ENCODE measurements at places on chromosomes 5 and 9.

- no peak for DNase-seq
These were observed 36.9 kb downstream of the ACTBL2 start for GRCh38 chr5:57445705-57446037.

DNA sequence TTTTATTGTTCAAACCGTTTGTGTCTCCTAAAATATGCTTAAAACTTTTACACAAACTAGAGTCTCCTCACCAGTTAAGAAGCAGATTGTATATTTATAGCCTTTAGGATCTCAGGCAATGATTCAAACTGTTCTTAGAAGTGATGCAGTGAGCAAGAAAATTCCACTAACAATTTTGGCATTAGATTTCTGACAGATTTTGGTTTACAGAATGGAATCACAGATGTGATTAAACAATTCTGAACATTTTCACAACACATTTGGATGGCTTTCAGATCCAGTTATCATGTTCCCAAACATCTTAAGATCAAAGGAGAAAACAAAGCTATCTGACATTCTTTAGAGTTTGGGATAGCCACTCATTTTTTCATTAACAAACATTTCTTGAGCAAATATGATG lies 181.7 kb upstream of the RIOK2 start:
- DNase-seq = no peak

DNA sequence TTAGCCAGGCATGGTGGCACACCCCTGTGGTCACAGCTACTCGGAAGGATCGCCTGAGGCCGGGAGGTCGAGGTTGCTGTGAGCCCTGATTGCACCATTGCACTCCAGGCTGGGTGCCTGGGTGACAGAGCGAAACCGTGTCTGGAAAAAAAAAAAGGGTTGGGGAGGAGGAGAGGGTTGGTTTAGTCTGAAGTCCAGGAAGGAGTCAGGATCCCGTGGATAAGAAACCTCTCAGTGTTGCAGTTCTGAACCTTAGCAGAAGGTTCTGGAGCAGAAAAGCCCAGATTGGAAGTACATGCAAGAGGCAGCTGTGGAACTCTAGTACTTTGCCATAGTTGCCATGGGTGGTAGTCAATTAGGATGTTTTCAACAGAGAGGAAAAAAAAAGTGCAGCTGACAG lies 125.2 kb upstream of the CPEB4 start:
- no peak for DNase-seq

GRCh38 chr9:124258607-124259157 lies 933 bp downstream of the NEK6 start:
- DNase-seq = peak; percentile 49

GRCh38 chr5:145830594-145830993 lies 4.5 kb downstream of the PRELID2 start:
- DNase-seq = no peak

DNA sequence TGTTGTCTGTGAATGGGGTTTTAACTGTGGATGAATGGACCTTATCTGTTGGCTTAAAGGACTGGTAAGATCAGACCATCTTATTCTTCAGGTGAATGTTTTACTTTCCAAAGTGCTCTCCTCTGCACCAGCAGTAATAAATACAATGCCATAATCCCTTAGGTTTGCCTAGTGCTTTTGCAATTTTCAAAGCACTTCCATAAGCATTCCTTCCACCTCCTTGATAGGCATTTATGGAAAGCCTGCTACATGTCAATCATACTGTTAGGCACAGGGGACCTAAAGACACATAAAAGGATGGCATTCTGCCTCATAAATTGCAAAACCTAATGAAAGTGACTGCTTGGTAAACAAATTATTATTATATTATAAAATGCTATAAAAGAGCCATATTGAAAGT lies 21.4 kb downstream of the IL7R start:
- DNase-seq = no peak

DNA sequence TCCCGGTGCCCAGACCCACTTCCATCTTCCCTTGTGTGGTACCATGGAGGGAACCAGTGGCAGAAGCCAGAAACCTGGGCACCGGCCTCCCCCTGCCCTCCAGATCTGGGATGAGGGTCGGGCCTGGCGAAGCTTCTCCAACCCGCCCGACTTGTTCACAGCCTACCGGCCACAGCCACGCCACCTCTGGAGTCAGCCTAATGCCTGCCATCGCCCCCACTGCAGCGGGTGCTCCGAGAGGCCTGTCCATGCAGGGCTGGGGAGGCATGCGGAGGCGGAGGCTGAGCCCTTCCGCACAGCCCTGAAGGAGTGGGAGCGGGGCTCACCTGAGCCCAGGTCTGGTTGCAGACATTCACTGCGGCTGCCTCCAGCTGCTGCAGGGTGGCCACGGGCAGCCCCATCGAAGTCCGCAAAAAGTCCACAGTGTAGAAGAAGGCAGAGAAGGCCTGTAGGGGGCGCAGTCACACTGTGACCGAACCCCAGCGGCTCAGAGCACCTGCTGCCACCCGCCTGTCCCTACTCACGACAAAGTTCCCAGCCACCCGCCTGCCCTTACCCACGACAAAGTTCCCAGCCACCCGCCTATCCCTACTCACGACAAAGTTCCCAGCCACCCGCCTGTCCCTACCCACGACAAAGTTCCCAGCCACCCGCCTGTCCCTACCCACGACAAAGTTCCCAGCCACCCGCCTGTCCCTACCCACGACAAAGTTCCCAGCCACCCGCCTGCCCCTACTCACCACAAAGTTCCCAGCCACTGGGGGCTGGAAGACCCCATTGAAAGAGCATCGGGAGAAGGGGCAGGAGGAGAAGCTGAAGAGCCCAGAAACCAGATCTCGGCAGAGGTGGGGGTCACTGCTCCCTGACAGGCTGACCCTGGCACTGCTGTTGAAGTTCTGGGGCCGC lies 3.8 kb upstream of the NPDC1 start:
- DNase-seq = peak; percentile 75

GRCh38 chr5:2170761-2171160 lies 288.0 kb upstream of the IRX4 start:
- no peak for DNase-seq

DNA sequence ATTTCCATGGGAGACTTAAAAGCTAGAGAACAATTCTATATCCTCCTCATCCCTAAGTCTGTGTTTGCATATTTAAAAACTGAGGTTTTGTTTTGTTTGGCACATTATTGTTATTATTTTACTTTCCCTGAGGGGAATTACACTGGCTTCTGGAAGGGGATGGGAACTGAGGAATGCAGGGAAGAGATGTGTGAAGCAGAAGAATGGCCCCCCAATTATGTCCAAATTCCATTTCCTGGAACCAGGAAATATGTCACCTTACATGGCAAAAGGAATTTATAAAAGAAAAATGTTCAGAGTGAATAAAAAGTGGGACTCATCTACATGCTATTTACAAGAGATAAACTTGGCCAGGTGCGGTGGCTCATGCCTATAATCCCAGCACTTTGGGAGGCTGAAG lies 129.8 kb downstream of the MARCHF11 start:
- DNase-seq = no peak

DNA sequence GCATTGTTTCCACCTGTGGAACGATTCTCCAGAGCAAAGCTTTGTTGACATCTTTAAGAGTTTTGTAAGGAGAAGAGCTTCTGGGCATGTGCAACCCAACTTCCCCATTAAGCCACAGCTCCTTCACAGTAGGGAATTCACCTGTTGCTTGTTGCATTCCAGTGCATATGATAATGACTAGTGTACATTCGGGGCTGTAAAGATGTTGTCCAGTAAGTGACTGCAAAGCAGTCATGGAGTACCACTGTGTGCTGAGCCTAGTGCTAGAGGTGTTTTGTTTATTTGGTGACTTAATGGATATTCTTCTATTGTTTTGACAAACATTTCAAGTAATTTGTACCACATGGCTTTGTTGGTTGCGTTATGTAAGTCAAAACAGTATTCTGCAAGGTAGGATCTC lies 12.8 kb downstream of the UGCG start:
- no peak for DNase-seq

- peak; percentile 21 for DNase-seq
These were observed 31.7 kb upstream of the LRRC14B start for GRCh38 chr5:159448-160172.

GRCh38 chr5:167530548-167530947 lies 760.9 kb upstream of the WWC1 start:
- no peak for DNase-seq

- DNase-seq = no peak
These were observed 632.2 kb downstream of the TLR4 start for GRCh38 chr9:118336250-118336942.

DNA sequence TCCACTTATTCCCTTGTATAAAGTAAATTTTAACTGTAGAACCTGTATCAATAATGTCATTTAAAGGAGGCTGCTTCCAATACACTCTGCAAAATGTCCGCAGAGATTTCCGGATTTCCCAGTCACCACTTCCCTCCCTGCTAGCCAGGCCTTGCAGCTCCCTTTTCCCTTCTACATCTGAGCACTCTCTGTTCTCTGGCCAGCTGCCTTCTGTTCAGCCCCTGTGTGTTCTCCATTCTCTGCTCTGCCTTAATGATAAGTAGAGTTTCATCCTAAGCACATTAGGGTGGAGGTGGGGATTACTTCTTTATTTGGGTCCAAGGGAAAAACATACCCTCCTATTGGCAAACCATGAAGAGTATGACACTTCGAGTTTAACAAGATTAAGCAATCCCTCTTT lies 719.6 kb upstream of the WWC1 start:
- DNase-seq = no peak

GRCh38 chr5:158744226-158744625 lies 355.5 kb downstream of the EBF1 start:
- DNase-seq = no peak

DNA sequence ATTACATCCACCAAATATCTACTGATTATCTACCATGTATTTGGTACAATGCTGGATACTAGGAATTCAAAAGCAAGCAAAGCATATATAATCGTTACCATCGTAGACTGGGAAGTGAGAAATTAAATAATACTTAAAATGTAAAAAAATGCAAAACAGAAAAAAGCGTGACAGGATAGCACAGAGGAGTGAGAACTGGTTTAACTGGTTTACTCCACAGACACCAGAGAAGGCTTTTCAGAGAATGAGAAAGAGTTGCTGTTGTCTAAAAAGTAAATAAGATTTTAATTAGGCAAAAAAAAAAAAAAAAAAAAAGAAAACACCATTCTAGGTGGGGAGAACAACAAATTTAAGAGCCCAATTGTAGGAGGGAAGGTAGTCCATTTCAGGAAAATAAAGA lies 657.9 kb upstream of the ST8SIA4 start:
- DNase-seq = no peak

GRCh38 chr5:53368516-53368915 lies 111.9 kb upstream of the FST start:
- DNase-seq = no peak

GRCh38 chr5:133140311-133140710 lies 88.5 kb downstream of the HSPA4 start:
- DNase-seq = no peak

DNA sequence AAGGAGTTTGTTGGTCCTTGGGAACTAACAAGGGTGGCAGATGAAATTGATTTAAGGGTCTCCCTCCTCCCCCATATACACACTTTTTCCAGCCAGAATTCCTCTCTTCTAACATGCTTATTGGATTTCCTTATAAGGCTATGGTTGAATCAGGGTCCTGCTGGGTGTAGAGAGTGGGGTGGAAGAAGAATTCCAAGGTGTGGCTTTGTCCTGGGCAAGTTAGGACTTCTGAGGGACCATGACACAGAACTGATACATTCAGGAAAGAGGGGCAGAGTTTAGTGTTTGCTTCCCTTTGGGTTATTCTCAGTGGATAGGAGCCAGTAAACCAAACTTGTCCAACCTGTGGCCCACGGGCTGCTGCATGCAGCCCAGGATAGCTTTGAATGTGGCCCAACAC lies 116.5 kb downstream of the SNX18 start:
- DNase-seq = no peak

DNA sequence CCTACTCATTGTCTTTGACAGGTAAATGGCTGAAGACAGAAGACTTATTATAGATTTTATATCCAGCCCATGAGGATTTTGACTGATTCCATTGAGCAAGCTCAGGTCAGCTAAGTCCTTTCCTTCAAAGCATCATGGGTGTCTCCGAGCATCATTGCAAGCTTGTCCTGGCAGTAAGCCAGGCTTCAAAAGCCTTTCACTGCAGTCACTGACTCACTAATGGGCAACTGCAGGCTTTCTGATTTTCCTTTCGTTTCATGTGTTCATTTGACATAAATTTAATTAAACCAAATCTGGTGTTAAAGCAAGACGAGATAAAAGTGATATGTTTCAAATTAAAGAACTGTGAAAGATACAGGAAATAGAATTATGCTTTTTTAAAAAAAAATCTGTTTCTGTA lies 426.2 kb downstream of the ANXA1 start:
- DNase-seq = no peak

- DNase-seq = no peak
These were observed 239.6 kb upstream of the NREP start for GRCh38 chr5:111996574-111996973.

DNA sequence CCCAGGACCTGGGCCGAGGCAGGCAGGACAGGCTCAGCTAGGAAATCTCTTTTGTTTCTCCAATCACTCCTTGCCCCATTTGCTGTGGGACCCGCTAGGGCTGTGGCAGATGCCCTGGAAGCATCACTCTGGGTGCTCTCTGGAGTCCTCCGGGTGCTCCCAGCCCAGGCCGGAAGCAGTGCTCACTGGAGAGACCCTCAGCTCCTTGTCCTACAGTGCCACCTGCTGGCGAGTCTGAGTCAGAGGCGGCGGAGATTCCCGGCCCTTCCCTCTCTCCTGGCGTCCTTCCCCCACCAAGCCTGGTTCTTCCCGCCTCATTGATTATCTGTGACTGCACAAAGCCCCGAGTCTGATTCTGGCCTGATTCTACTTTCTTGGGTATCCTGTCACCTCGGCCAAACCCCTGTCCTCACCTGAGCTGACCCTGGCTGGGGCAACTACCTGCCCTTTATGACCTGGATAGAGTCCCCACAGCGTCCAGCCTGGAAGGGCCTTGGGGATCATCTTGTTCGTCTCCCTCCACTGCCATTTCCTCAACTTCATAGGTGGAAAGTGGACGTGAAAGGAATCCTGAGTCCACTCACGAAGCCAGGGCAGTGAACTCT lies 7.3 kb upstream of the BARHL1 start:
- DNase-seq = peak; percentile 77

GRCh38 chr5:169499990-169500505 lies 83.5 kb upstream of the SPDL1 start:
- DNase-seq = no peak

DNA sequence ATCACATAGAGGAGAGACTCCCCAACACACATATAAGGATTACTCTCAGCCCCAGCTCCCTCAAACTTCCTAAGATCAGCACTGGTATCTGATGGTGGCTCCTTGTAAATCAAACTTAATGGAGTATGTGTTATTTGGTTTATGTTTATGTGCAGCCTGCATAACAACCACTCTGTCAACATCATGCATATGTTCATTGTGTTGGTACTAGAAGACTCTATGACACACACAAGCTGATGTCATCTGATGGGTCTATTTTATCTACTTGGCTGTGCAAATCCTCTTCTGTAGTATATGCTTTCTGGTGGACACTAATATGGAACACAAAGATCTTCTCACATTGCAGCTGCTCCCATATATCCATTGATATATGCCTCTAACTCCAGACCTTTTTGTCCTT lies 134.0 kb upstream of the FAM174A start:
- no peak for DNase-seq

GRCh38 chr5:62132276-62132675 lies 173.7 kb upstream of the KIF2A start:
- no peak for DNase-seq

- peak; percentile 76 for DNase-seq
These were observed 1.7 kb downstream of the SH3PXD2B start for GRCh38 chr5:172452398-172453205.

- no peak for DNase-seq
These were observed 189.4 kb downstream of the MED10 start for GRCh38 chr5:6188976-6189375.
